Right lung (tissue), 10 donors: ENCODE measurements at places on chromosomes 7 and 10. TPM values are rescaled to one million over a fixed set of nuclear protein-coding genes. Genes with fewer than 3 reads are reported as not detected.

Gene FAM25A
- polyA plus RNA-seq, result not detected

Gene ARF5
- polyA plus RNA-seq, result 194 TPM

DNA sequence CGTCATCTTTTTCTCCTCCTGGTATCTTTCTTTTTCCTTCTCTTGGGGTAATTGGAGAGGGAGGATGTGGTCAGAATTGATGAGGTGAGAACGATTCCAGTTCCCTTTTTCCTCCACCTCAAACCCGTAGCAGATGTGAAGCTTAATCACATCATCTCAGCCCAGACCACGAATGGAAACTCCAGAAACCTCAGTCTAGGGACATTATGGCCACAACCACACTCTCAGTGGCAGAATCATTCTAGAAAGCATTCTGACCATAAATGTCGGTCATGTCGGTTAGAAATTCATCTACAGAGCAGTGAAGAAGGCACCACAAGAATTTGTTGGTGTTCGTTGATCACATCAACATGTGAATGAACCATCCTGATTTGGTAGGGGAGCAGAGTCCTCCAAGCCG, 78.7 kb downstream of the GATA3 start:
- DNase-seq, result no peak

GRCh38 chr10:114662646-114663217, 4.7 kb upstream of the ABLIM1 start:
- DNase-seq, result no peak

DNA sequence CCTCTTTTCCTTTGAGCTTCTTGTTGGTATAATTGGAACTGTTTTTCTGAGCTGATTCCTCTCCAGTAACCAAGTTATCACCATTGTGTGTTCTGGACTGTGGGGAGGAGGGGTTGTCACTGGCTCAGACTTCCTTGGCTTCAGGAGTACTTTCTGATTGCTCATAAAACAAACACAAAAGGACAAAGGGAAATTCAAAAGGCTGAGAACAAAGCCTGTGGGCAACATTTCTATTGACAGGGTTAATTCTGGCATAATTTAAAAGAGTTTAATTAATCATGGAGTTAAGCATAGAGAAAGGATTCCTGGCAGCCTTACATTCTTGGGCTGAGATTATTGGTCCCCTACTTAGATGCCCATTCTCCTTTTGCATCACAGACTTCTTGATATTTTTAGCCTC, 222.9 kb upstream of the KMT2E start:
- no peak for DNase-seq

- DNase-seq, result no peak
Measured at GRCh38 chr10:113412161-113412560, 140.7 kb upstream of the HABP2 start.

DNA sequence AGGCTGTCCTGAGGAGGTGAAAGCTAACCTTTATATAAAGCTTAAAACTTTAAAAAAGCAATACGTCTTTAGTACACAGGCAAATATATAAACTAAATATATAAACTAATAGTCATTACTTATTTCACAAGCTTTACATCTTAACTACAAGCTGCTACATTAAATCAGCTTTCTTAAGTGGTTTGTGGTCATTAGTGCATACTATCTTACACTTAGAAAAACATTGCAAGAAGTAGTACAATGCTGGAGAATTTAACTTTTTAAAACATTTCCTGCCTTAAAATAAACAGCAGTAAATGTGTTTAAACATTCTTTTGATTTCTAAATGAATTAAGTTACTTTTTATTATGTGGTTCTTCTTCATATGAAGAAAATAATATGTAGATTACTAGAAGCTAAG, 36.3 kb downstream of the MET start:
- no peak for DNase-seq
